ENCODE measurements at places on chromosomes 7 and 10. TPM values are rescaled to one million over a fixed set of nuclear protein-coding genes. Genes with fewer than 3 reads are reported as not detected.

TCTN3 gene
- 19.8 TPM for total RNA-seq

RGR gene
- total RNA-seq: not detected

GRCh38 chr10:131743190-131744151, 157.3 kb upstream of the PPP2R2D start:
- H3K27ac ChIP-seq: no peak overlapping the region
- peaks cover 25% of the 10 kb centered on the region for H3K27me3 ChIP-seq
- no peaks in the 10 kb centered on the region for H3K36me3 ChIP-seq
- H3K4me1 ChIP-seq: no peaks in the 10 kb centered on the region
- DNase-seq: no peak

PRKCQ gene
- 13.6 TPM for total RNA-seq

RNF133 gene
- total RNA-seq: not detected
